ENCODE measurements at places on chromosomes 16 and 17.

GRCh38 chr16:77599793-77600415, 122.4 kb upstream of the NUDT7 start:
- peak; percentile 30 for DNase-seq

DNA sequence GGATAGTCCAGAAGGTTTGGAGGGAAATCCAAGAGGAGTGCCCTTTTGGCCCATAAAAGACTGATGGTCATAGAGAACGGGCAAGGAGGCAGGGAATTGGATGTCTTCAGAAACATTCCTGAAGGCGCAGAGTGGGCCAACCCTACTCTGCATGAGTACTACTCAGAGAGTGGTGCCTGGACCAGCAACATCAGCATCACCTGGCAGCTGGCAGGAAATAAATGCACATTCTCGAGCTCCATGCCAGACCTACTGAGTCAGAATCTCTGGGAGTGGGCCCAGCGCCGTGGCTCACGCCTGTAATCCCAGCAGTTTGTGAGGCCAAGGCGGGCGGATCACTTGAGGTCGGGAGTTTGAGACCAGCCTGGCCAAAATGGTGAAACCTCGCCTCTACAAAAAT, 27.1 kb upstream of the SLC39A11 start:
- no peak for DNase-seq

- DNase-seq, result no peak
These were observed 540 bp upstream of the ACLY start for GRCh38 chr17:41919165-41919817.

DNA sequence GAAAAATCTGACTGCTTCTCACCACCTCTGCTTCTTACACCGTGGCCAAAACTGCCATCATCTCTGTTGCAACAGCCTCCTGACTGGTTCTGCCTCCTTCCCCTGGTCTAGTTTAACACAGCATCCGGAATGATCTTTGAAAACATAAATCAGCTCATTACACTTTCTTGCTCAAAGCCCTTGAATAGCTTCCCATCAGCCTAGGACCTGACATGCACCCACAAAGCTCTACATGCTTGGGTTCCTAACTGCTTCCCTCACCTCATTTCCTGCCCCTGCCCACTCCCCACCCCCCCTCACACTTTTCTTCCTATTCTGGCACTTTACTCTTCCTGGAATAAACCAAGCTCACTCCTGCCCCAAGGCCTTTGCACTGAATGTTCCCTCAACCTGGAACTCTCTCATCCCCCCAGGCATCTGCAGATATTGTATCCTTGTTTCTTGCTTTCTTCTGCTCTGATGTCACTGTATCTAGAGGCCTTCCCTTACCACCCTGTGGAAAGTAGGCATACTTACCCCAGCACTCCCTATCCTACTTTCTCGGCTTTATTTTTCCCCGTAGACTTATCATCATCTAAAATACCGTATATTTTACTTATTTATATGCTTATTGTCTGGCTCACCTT, 112.4 kb downstream of the FTO start:
- peak; percentile 51 for DNase-seq

DNA sequence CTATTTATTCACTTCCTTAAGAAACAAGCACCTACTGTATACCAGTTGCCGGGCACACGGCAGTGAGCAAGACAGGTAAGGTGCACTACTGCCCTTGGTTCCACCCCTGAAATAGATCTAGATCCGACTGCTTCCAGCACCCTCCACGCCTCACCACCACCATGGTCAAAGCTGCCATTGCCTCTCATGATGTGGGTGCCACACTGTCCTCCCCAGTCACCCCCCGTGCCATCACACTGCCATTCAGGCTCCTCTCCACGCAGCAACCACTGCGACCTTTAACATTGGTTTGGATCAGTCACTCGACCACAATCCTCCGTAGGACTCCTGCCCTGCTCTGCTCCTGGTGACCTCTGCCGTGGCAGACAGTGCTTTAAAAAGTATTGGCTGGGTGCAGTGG, 226.8 kb downstream of the CPPED1 start:
- no peak for DNase-seq
